Fibroblast of villous mesenchyme (primary cell): ENCODE measurements at places on chromosomes 5 and 9. TPM values are rescaled to one million over a fixed set of nuclear protein-coding genes. Genes with fewer than 3 reads are reported as not detected.

Gene COL15A1
- total RNA-seq, result 1.7 and 19.0 TPM in 2 replicates

Gene FCN2
- not detected in 2 replicates for total RNA-seq

Gene PPP3R2
- total RNA-seq, result not detected in 2 replicates

Gene TMEM252
- not detected in 2 replicates for total RNA-seq

Gene IL31RA
- 0.43 and 0.64 TPM in 2 replicates for total RNA-seq

Gene PCDHA13
- total RNA-seq, result under 0.01 TPM in 2 replicates

Gene PCDHB2
- total RNA-seq, result under 0.01 and 0.32 TPM in 2 replicates

Gene GMCL2
- total RNA-seq, result not detected in 2 replicates

Gene ARSI
- 13.8 and 23.5 TPM in 2 replicates for total RNA-seq

Gene GBGT1
- 4.7 and 5.8 TPM in 2 replicates for total RNA-seq

Gene FBLL1
- total RNA-seq, result 0.32 and 0.43 TPM in 2 replicates

Gene THBS4
- total RNA-seq, result under 0.01 and 0.32 TPM in 2 replicates

Gene SPAAR
- not detected in 2 replicates for total RNA-seq

Gene HSPB3
- total RNA-seq, result 1.7 and 6.1 TPM in 2 replicates

Gene SLC34A3
- under 0.01 TPM in 1 of 2 replicates, not detected in the other for total RNA-seq

Gene PDCD1LG2
- 31.6 and 59.6 TPM in 2 replicates for total RNA-seq

Gene TPRN
- total RNA-seq, result 6.9 and 8.1 TPM in 2 replicates

Gene EPB41L4B
- under 0.01 and 0.32 TPM in 2 replicates for total RNA-seq

Gene SLC34A1
- total RNA-seq, result not detected in 2 replicates

Gene URM1
- total RNA-seq, result 29.8 and 33.8 TPM in 2 replicates
